ENCODE measurements at places on chromosomes 7 and 10.

DNA sequence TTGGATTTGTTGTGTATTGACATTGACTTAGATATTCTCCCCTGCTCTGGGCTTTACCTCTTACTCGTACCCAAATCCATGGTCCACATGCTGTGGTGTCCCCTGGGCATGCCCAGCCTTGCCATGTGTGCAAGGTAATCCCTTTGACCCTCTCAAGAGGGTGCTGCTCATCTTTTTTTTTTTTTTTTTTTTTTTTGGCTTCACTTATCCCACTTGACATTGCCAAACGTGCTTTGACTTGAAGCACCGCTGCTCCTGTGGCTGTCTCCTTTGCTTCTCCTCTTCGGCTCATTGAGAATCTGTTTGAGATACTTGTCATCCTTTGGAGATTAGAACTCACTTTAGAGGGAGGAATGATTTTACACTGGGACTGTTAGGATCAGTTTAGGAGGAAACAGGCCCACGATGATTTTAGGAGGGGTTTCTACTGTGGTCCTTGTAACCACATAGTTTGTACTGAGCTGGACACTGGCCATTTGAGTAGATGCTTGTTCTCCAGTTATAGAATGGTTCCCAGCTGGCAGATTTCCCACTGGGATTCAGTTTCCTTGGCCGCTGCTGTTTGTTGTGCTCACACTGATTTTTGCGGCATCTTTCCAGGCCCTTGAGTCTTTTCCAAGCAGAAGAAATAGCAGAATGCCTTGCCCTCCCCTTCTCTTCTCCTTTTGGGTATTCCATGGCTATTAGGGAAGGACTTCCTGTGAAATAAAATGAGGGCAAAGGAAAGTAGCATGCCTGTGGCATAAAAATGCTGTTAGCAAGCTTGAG, 184.8 kb downstream of the AUTS2 start:
- no peak for DNase-seq

- DNase-seq = no peak
Observed at GRCh38 chr7:25068502-25069213, 56.4 kb downstream of the CYCS start.

DNA sequence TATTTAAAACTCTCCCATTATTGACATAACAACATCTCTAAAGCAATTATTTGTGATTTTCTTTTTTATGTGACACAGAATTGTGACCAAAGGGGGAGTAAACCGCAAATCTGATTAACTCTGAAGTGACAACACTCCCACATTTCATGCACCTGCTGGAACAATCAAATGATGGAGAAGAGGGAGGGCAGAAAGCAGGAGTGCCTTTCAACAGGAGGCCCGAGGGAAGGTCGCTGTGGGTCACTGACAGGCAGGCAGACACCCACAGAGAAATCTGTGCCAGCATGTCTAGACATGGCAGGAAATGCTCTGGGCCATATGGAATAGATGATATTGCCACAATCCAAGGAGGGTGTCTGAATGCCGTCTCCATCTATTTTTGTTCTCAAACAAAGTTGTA, 247.3 kb downstream of the DOCK4 start:
- no peak for DNase-seq

- no peak for DNase-seq
Observed at GRCh38 chr7:121385056-121385799, 10.9 kb downstream of the FAM3C start.

GRCh38 chr10:70884741-70885140, 3.6 kb downstream of the PCBD1 start:
- no peak for DNase-seq

- DNase-seq = no peak
Observed at GRCh38 chr10:74912682-74913081, 86.3 kb downstream of the KAT6B start.

GRCh38 chr10:72802332-72802731, 91.2 kb upstream of the OIT3 start:
- DNase-seq = no peak

DNA sequence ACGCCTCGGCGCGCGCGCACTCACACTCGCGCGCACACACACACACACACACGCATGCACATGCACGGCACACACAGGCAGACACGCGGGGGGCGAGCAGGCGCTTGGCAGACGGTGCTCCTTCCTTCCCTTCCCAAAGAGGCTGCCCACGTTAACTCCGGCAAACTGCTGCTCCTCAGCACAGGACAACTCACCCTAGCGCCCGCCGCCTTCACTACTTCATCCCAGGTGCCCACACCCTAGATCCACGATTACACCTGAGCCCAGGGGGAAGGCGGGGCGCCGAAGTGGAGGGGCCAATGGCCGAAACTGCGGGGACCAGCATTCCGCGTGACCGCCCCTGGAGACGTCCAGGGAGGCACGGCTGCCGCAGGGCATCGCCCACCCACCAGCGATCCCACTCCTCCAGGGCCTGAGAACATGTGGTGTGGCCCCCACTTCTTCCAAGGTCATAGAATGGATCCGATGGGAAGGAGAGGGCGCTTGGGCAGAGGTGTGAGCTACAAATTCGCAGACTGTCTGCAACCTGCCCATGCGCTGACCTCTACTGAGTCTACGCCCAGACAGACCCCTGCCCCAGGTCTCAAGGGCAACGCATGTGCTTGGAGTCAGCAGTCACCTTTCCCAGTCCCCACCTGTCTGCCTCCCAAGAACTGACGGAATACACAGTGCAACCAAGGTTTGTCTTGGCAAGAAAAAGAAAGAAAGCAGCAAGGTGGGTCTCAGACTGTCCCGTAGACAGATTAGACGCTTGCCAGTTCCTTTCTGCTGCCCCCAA, 74.6 kb downstream of the CALN1 start:
- no peak for DNase-seq

DNA sequence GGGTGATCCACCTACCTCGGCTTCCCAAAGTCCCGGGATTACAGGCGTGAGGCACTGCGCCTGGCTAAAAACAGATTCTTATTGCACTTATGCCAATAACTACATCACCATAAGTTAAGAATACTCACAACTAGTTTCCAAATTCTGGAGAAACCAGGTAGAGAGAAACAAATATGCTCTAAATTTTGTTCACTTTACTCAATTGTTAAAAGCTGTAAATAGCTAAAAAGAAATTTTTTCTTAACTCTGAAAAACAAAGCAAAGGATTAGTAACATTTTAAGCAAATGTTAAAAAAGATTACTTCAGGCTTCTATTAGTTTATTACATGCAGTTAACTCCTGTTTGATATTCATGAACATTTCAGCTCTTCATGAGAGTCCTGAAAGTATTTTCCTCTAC, 28.3 kb upstream of the ZMIZ2 start:
- DNase-seq = no peak

DNA sequence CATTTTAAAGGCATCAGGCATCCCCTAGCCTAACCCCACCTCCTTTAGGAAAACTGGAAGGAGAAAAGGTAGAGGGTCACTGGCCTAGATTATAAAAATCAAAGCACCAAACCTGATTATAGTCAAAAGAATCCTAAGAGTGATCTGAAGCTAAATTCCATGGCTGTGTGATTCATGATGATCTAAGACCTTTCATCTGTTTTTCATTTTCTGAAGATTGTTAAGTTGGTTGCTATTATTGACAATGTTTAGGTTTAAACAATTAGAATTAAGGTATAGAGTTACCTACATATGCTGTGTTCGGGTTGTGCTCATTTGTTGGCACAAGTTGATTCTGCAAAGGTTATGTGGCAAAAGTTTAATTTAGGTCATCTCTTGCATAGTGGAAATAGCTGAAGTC, 148.7 kb downstream of the BICC1 start:
- no peak for DNase-seq

DNA sequence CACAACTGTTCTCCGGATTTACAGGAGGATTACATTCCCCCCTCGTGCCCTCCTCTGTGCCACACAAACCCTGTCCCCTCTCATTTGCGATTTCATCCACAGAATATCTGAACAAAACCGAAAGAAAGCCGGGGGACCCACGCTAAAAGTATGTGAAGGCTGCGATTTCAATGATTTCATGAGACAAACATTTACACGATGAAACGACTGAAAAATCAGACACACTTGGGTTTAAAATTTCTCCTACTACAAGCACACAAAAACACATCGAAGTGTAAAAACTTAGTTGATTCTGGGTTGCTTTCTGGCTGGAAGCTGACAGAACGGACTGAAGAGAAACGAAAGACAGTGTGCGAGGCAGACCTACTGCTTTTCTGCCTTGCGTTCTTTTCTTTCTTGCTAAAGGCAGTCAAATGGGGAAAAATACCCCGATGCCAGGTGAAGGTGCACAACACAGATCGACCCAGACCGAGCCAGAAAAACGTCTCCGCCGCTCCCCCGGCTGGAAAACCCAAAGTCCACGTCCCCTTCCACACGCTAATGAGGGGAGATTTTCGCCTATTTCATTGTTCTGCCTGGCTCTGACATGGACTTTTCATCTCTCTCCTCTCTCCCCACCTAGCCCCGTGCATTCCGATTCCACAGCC, 1.2 kb downstream of the HIPK2 start:
- DNase-seq = no peak

GRCh38 chr10:68633816-68634466, 73.8 kb downstream of the TET1 start:
- no peak for DNase-seq

GRCh38 chr7:47379629-47380324, 202.1 kb downstream of the TNS3 start:
- DNase-seq = no peak

- DNase-seq = no peak
Observed at GRCh38 chr10:125983161-125983560, 86.8 kb downstream of the FANK1 start.

DNA sequence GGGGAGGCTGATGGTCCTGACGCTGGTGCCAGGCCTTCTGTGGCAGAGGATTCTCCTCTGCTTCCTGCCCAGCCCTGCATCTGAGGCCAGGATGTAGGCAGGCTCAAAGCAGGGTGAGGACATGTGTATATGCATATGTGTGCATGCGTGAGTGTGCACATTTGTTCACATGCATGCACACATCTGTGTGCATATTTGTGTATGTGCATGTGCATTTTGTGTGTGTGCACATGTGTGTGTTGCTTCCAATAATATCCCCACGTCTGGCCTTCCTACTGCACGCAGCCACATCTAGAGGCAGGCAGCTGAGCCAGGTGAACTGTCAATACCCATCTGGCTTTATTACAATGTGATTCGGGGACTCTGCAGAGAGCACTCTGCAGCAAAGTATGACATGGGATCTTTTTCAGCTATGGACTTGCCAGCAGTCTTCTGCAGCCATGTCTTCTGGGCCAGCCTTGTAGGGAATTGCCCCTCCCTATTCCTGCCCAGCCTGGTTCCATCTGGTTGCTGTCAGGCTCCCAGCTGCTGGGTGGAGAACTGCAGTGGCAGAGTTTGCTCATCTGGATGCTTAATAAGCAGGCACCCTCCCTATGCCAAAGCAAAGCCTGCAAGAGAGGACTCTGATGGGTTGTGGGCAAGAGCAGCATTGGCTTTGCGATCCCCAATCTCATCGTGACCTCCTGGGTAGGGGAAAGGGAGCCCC, 140.7 kb downstream of the PFKFB3 start:
- DNase-seq = no peak

Measured in smooth muscle cell of the brain vasculature (primary cell).